Activated CD8-positive, alpha-beta memory T cell treated with anti-CD3 and anti-CD28 coated beads for 1 hour (primary cell): ENCODE measurements at places on chromosomes 1 and 21.

GRCh38 chr1:40059960-40060750, 19.6 kb downstream of the CAP1 start:
- no peak for DNase-seq

GRCh38 chr1:162779043-162779442, 11.5 kb upstream of the HSD17B7 start:
- DNase-seq = no peak

DNA sequence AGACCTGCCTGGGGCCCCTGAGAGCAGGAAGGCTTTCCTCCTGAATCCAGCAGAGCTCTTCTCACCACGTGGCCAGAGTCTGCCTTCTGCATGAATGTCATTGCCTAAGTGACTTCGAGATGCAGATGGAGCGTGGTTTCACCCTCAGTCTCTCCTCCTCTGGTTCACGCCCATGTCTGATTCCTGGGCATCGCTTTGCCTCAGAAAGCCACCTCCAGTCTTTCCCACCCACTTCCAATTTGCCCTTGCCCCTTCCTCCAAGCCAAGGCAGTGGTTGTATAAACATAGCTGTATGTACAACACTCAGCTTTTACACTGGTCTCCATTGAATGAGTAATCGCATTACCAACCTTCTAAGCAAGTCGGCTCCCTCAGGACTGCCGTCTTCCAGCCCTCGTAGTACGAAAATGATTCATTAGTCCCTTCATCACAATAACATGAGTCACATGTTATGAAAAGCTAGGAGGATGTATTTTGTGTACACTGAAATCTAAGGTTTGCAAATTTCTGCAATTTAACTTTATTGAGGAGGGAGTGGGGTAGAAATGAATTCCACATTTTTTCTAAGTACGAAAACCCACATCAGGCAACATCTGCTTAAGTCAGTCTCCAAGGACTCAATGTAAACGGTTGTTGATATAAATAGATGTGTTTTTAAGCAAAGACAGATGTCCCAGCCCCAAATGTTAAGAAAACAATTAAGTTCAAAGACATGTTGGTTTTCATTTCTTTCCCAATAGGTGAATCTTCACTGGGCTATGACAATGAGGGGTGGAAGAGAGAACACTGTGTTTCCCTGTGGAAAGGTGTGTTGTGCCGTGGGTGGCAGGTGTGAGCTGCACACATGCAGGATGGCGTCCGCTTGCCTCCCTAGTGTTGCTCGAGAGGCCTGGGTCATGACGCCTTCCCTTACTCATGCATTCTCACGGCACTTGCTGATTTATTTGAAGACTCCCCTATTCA, 32.3 kb upstream of the ETS2 start:
- no peak for DNase-seq

DNA sequence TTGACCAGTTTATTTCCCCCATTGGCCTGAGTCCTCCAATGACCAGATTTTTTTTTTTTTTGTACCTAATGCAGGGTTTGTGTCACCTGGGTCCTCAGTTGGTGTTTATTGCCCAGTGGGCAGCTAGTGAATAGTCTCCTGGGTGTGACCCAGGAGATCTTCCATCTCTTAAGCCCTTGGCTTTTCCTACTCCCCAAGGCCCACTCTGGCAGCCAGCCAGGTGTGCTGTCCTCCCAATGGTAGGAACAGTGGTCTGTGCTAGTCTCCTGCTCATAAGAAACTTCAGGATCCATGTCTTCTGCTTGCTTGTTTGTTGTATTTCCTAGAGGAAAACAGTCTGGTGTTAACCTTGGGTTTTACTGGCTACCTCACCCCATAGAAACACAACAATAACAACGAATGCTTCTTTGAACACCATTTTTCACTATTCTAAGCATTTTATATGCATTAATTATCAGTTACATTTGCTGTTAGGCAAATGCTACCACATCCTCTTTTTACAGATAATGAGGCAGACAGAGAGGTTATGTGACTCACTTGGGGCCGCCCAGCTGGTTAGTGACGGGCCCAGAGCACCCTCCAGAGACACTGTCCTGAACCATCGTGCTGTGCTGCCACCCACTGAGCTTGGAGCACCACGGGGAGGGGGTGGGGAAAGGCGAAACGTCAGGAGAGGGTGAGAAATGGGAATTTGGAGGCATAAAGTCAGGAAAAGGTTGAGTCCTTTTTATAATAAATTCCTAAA, 107.5 kb downstream of the HIVEP3 start:
- DNase-seq = no peak

GRCh38 chr1:7989762-7990428, 28.4 kb downstream of the PARK7 start:
- DNase-seq = no peak

GRCh38 chr1:230251644-230252191, 174.4 kb downstream of the PGBD5 start:
- no peak for DNase-seq

GRCh38 chr1:205381305-205381704, 24.6 kb upstream of the KLHDC8A start:
- DNase-seq = no peak

DNA sequence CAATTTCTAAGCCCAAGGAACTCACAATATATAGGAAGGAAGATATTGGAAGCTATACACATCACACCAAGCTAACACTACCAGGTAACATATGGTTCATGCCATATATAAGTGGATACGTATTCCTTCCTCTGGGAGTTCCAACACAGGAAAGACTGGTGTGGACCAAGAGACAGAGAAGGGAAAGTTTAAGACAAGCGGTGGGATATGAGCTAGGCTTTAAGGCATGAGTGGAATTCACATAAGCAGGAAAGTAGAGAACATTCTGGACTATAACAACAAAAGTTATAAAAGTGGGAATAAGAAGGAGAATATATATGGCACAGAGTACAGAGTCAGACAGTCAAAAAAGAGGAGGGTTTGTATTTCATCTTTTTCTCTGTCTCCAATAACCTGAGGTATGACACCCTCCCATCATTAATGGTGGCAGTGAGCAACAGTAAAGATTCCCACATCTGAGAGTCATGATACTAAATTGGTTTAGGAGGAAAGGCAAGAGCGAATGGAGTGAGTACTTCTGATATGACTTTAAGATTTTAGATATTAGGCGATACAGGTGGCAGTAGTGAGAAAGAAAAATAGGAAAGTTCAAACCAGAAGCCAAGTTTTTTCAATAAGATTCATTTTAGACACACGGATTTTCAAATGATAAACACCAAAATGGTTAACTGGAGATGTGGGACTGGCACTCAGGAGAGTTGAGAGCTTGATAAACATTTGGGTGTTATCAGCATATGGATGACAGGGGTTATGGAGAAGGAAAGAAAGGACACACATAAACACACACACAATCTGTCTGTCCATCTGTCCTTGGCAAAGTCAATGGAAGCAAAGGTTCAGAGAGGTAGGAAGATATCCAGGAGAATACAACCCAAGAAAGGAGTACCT, 87.4 kb upstream of the TTC39A start:
- no peak for DNase-seq

DNA sequence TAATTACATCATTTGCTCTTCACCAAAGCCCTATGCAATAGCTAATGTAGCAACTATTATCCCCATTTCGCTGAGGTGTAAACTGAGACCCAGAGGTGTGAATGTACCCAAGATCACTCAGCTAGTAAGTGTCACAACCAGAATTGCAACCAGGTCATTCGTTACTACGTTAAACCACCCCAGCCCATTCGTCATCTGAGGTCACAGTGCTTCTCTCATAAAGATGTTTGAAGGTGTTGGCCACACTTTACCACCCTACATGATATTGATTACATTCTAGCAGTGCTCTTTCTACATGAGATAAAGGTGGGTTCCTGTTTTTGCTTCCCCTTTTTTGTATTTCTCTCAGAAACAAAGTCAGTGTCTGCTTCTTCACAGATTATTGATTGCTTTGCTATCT, 195.3 kb downstream of the ZBTB18 start:
- no peak for DNase-seq

GRCh38 chr1:226641671-226642231, 93.2 kb downstream of the STUM start:
- no peak for DNase-seq

- no peak for DNase-seq
Measured at GRCh38 chr21:29490016-29490415, 191.3 kb downstream of the BACH1 start.

DNA sequence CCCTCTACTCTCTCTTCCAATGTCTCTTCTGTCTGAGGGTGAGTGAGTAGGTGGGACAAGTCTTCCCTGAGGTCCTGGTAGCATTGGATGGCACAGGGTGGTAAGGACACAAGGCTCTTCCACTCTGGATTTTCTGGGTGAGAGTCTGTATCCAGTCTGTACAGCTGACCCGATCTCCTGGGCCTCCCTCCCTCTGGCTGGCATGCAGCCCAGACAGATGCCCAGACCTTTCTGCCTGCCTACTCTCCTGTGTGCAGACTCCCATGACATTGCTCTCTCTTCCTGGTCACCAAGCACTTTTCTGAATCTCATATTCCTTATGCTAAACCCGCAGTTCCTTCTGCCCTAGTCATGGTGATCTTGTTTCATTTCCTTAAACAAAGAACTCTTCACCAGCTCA, 100.3 kb downstream of the GRIK3 start:
- DNase-seq = no peak

- DNase-seq = no peak
Measured at GRCh38 chr1:20997602-20998224, 179.0 kb downstream of the EIF4G3 start.

GRCh38 chr1:160993544-160994193, 27.3 kb downstream of the F11R start:
- DNase-seq = no peak

- DNase-seq = no peak
Measured at GRCh38 chr1:190688096-190688495, 210.4 kb upstream of the BRINP3 start.

DNA sequence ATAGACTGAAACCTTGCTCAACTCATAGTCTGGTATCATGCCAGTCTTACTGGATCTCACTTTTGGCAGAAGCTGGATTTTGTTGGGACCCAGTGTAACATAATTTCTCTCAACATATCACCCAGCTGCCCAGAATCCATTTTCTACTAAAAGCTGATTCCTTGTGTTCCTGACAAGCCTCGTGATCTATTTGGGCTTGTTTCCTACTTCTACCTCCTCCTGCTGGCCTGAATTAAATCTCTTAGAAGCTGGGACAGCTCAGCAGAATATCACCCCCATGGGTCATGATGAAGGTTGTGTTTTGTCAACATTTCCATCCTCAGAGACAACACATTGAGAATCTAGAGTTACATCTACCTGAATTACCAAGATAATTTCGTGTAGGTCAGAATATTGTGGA, 7.7 kb downstream of the GOLT1A start:
- no peak for DNase-seq

- DNase-seq = no peak
Measured at GRCh38 chr1:108100148-108100547, 100.0 kb downstream of the SLC25A24 start.

GRCh38 chr1:230599926-230600656, 42.2 kb upstream of the COG2 start:
- DNase-seq = no peak

GRCh38 chr1:213409971-213410370, 358.9 kb downstream of the RPS6KC1 start:
- no peak for DNase-seq

DNA sequence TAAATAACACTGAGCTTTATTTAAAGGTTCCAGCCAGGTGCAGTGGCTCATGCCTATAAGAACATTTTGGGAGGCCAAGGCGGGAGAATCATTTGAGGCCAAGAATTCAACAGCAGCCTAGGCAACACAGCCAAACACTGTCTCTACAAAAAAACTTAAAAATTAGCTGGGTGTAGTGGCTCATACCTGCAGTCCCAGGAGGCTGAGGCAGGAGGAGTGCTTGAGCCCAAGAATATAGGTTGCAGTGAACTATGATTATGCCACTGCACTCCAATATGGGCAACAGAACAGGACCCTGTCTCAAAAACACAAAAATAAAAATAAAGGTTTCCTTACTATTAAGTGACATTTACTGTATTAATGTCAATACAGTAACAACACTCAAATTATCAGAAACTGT, 2.1 kb downstream of the TAF12 start:
- DNase-seq = no peak

- no peak for DNase-seq
Measured at GRCh38 chr1:172142324-172142723, 278.2 kb upstream of the C1orf105 start.
